ENCODE measurements at places on chromosomes 1 and 21.

GRCh38 chr1:202189001-202189790, 4.4 kb upstream of the LGR6 start:
- DNase-seq = peak; percentile 55

- DNase-seq = no peak
These were observed 11.3 kb upstream of the MRPL55 start for GRCh38 chr1:228120351-228120750.

DNA sequence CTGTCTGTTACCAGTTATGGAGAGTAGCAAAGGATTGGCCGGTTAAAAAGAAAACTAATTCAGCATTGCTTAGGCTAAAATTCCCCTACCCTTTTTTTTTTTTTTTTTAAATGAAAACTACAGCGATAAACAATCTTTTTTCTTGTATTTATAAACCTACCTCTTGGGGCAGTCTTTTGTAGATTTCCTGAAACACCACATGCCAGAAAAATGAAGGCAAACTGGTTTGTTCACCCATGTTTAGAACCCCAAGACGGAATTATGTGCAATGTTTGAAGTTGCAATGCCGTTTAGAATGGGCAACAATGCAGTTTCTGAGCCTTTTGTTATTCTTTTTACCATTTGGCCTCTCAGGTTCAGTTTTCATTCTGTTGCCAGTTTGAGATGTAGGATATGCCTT, 59.1 kb downstream of the PRDM2 start:
- DNase-seq = no peak

GRCh38 chr1:111499026-111499785, 4.2 kb downstream of the ADORA3 start:
- DNase-seq = no peak

DNA sequence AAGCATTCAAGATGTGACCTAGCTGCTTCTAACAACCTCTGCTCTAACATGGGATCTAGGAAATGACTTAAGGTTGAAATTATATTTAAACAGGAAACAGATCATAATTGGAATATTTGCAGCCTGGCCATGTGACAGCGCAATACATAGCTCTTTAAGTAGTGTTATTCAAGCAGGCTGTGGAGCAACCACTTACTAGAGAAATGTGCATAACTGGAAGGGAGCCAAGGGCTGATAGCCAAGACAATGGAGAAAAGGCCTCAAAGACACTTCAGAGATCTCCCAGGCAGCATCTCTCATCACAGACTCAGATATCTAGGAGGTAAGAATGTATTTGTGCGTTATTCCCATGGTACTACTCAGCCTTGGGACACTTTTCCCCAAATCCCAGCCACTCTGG, 823.0 kb upstream of the PRMT6 start:
- DNase-seq = no peak

All from T1000 (cell line).